ENCODE measurements at places on chromosomes 2 and 18.

DNA sequence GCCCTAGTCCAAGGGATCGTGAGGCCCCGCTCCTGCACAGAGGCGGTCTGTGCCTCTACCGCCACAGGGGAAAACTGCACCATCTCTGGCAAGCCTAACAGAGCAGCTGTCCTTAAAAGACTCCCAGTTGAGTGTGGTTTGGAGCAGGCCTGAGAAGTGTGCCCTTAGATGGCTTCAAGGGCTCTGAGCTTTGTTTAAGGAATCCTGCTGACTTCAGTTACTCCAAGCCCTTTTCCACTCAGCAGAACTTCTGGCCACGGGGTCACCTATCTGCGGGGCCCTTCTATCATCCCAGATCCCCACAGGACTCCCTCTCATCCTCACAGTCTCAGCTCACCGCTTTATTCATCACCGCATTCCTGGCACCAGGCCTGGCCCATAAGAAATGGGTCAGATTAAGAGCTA lies 131.5 kb downstream of the CCDC74A start:
- DNase-seq: no peak

GRCh38 chr2:238164906-238165287 lies 6.1 kb downstream of the ERFE start:
- DNase-seq: no peak

GRCh38 chr2:197217541-197217940 lies 93.0 kb downstream of the ANKRD44 start:
- DNase-seq: no peak

DNA sequence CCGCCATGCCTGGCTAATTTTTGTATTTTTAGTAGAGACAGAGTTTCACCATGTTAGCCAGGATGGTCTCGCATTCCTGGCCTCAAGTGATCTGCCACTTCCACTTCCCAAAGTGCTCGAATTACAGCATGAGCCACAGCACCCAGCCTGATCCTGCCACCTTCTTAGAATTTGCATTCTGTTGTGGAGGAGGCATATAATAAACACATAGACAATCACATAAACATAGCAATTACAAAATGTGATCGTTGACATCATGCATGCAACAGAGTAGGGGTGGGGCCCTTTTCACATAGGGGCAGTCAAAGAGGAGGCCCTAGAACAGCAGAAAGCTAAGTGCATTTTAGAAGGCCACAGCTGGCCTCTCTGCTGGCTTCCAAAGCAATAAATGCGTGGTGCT lies 39.9 kb upstream of the TSPYL6 start:
- DNase-seq: no peak

GRCh38 chr2:205010196-205010595 lies 464.9 kb downstream of the PARD3B start:
- DNase-seq: no peak

- DNase-seq: no peak
Observed at GRCh38 chr2:20829861-20830260, 7.0 kb upstream of the LDAH start.

DNA sequence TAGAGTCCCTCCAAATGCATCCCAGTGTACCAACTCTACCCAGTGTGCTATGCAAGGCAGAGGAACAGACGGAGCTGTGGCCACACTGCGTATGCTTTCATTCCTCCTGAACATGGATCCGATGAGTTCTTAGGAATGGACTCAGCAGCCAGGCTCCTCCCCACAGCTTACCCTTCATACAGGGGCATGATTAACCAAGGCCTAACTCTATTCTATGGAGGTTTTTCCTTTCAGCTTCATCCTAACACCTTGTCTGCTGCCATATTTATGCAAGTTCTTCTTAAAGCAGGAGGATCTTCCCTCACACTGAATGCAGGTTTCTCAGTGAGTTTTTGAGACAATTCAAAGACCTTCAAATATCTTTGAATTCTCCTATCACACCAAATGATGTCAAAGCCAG lies 222.9 kb downstream of the MYT1L start:
- DNase-seq: no peak

All from inflammatory macrophage (primary cell).